NCI-H510A treated with DMSO at 0.1 percent for 48 hours (cell line): ENCODE measurements at places on chromosomes 3 and 15.

- DNase-seq, result no peak
These were observed 971 bp downstream of the C3orf22 start for GRCh38 chr3:126557761-126558160.

GRCh38 chr3:37973246-37974054 lies 17.1 kb upstream of the VILL start:
- no peak for DNase-seq

DNA sequence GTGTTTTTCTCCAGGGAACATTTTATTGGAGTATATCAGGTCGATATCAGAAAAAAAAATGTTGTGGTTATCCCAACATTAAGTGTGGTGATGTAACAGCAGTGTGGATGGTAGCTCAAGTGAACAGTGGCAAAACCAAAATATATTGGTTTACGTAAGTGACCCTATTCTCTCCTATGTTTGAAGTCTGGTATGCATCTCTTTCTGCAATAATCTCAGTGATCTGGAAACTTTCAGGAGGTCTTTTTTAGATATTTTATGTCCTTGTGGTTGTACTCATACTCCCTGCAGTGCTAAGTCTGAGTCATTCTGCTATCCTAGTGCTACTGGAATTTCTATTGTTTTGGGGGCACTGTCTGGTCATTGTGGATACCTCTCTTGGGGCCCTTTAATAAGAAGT lies 137.9 kb downstream of the SNRPN start:
- DNase-seq, result no peak

GRCh38 chr15:77495838-77496596 lies 75.3 kb downstream of the HMG20A start:
- DNase-seq, result no peak

DNA sequence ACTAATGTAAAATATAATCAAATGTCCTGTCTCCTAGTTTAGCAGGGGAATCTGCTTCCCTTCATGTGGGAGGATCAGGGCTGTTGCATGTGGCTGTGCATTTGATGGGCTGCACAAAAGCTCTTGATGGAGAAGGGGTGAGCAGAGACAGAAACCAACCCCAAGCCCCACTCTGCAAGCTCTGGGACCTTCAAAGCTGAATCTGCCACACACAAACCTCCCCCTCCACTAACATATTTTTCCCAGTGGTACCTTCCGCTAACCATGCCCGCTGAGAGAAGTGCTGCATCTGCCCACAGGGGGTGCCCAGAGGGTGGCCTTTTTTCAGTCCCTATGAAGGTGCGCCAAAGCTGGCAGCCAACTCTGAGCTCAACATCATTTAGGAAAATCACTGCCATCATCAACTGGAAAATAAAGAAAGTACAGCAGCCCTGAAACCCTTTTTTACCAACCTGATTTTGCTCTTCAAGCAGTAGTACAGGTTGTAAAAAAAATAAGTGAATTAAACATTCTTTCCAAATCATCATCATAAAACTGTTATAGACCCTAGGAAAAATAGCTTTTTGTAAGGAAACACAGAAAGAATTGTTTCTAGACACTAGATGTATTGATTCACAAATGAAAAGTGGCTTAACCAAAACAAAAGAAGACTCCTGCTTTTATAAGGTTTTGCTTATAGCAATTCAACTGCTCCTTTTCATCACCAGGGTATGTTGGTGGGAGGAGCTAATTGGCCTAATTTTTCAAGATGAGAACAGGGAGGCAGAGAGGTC lies 97.0 kb downstream of the HHLA2 start:
- DNase-seq, result no peak

GRCh38 chr3:48966876-48967361 lies 23.1 kb upstream of the P4HTM start:
- DNase-seq, result no peak

DNA sequence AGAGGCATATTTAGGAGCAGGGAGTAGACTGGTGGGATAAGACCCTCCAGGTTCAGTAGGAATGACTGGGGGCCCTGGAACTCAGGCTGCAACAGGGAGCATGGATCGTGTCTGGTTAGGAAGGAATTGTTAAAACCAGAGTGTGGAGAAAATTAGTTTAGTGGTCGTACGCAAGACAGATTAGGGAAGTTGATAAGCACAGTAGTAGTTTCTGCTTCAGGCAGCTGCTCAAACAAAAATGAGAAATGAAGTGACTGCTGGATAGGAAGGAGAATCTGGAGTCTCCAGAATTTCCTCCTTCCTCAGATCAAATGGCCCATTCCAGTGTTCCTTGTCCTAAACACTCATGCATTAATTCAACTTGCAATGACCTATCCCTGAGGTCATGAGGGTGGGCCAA lies 11.2 kb downstream of the MYD88 start:
- DNase-seq, result no peak

DNA sequence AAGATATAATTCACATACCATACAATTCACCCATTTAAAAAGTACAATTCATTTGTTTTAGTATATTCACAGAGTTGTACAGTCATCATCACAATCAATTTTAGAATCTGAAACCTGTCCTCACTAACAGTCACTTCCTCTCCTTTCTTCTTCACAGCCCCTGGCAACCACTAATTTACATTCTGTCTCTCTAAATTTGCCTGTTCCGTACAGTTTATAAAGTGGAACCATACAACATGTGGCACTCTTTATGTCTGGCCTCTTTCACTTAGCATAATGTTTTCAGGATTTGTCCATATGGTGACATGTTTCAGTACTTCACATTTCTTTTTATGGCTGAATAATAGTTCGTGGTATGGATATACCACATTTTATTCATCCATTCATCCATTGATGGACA lies 22.7 kb downstream of the ERICH6 start:
- no peak for DNase-seq

DNA sequence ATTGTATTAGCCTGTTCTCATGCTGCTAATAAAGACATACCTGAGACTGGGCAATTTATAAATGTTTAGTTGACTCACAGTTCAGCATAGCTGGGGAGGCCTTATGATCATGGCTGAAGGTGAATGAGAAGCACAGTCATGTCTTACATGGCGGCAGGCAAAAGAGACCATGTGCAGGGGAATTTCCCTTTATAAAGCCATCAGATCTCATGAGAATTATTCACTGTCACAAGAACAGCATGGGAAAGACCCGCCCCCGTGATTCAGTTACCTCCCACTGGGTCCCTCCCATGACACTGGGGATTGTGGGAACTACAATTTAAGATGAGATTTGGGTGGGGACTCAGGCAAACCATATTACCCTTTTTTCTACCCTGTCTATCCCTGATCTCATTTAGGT lies 51.5 kb upstream of the MYZAP start:
- DNase-seq, result no peak

- no peak for DNase-seq
These were observed 42.3 kb downstream of the NEK10 start for GRCh38 chr3:27326629-27327545.

DNA sequence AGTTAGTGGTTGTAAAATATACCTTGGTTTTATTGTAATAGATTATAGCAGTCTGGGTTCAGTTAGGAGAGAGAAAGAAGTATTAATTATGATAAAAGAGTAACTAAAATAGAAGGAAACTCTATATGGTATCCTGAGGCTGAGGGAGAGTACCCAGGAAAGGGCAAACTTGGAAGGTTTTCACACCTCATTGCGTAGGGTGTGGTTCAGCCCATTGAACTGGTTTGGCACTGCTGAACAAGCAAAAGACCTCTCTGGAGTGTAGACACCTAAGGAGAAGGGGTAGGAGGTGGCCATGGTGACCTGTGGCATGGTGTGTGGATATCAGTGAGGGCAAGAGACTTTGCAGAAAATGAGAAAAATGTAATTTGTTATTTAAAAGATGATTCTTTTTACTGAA lies 63.5 kb downstream of the STT3B start:
- DNase-seq, result no peak

DNA sequence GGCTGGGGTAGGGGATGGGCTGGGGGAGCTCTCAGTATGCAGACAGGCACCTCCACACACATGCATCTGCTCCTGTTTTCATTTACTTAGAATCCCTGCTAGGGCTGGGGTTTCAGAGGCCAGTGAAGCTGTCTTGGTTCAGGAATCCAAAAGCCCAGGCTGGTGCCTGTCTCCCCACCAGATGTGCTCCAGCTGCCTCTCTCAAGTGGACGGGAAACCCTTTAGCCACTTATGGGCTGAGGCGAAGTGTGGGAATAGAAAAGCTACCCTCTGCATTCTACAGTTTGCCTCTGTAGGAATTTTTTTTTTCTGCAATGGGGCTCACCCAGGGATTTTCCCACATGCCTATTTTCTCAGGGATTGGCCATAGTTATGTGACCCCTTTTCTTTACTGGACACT lies 72.5 kb downstream of the ATP2B2 start:
- DNase-seq, result no peak

DNA sequence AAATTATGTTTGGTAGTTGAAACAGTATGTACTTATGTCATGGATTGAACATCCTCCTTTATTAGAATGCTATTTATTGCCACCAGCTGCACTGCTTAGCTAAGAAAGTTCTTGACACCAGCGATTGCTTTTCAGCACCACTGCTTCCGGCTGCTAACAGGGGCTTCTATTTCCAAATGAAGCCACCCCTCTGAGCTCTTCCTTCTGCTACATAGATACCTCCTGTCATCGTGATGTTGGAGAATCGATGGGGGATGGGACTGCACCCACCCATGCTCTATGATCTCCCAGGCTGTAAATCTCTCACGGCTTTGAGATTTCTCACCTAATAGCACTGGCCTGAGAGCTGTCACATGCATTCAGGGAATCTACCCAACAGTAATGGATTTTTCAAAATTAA lies 259.2 kb downstream of the MEIS2 start:
- no peak for DNase-seq

- no peak for DNase-seq
These were observed 7.7 kb upstream of the RFT1 start for GRCh38 chr3:53137835-53138446.

DNA sequence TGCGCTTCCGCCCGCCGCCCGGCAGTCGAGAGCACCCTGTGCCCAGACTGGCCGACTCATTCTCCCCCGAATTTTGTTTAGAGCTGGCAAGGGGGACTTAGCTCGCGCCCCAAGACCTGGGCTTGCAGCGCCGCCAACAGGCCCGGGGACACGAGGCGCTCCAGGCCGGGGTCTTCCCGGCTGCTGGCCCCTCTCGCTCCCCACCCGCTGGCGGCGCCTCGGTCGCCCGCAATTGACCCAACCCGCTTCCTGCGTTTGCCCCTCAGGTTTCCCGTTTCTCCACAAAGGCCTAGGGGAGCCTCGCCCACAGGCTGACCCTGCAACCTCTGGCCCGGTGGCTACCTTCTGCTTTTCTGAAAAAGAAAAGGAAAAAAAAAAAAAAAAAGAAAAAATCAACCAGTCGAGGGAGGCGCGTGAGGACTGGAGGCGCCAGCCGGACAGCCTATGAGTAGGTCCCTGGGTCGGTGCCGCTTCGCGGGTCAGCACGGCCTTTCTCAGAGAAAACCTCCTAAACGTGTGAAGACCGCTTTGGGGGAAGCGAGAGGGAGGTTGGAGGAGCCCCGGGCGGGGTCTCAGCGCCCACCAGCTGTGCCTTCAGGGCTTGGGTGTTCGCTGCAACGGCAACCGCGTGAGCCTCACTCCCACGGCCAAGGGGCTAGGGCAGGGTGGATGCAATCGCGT lies 7.2 kb downstream of the FOXL2 start:
- no peak for DNase-seq

DNA sequence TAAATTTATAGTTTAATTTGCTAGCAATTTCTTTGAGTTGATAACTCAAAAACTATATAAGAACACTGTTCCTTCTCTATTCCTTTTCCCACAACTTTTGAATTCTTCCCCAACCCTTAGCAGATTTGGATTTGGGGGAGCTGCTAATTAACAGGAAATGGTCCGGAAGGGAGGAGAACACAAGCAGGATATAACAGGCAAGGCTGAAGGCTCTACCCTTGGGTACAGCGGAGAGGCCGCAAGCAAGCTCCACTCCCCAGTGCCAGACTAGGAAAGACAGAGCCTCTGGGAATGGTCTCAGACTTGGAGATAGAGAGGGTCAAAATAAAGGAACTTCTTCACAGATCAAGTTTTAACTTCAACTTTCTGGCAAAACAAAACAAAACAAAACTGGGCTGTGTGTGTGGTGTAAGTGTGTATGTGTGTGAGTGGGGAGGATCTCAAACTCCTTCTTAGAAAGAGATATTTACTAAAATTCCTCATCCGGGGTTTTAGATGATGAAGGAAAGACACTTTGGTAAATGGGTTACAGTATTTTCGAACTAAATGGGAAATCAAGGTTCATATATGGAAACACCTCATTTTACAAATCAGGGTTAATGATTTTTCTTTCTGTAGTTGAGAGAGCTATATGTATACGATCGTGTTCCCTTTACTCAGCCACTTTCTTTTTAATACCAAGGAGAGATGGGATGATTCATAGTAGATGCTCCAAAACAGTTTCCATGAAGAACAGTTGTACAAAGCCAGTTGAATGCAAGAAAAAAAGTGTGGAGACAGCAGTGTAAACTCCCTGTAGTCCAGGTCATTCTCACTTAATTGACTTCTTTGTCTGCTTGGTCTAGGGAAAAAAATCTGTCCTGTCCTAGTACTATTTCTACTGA lies 161.1 kb downstream of the TP63 start:
- no peak for DNase-seq

- no peak for DNase-seq
These were observed 38.6 kb upstream of the ADGRG7 start for GRCh38 chr3:100570811-100571210.

GRCh38 chr3:49313896-49314688 lies 25.8 kb downstream of the USP4 start:
- DNase-seq, result no peak

GRCh38 chr3:140595295-140595694 lies 82.6 kb upstream of the TRIM42 start:
- no peak for DNase-seq

- no peak for DNase-seq
These were observed 112.0 kb upstream of the TJP1 start for GRCh38 chr15:29934251-29934650.

DNA sequence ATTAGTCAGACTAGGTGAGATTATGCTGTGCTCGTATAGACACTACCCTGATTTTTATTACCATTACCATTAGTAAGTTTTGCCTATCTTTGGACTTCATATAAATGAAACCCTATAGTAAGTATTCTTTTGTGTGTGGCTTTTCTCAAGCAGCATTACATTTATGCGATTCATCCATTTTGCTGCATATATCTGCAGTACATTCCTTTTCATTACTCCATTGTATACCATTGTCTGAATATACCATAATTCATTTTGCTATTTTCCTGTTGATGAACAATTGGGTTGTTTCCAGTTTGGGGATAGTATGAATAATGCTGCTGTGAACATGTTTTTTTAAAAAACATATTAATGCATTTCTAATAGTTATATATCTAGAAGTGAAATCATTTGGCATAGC lies 45.3 kb downstream of the TMEM212 start:
- DNase-seq, result no peak

GRCh38 chr3:134611516-134611915 lies 39.3 kb downstream of the KY start:
- DNase-seq, result no peak

DNA sequence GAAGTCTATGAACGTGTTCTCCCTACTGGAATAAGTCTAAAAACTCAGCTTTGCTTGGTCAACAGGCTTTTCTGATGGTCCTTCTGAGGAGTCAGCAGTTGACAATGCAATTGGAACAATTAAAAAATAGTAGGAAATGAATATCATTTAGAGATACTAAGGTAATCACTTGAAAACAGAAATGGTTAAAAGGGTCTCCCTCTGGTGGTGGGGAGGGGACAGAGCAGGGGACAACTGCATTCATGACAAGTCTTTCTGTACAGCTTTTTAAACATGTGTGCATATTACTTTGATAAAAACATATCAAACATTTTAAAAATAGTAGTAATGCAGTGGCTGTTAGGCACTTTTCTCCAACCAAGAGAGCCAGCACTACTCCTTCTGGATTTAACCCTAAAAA lies 119.9 kb upstream of the FHIT start:
- DNase-seq, result no peak
